ENCODE measurements at places on chromosomes 5 and 9. TPM values are rescaled to one million over a fixed set of nuclear protein-coding genes. Genes with fewer than 3 reads are reported as not detected.
A peak's percentile ranks its signal among the peaks of the same experiment; 100 is the strongest.

- DNase-seq, result no peak
These were observed 213.4 kb downstream of the ATPSCKMT start for GRCh38 chr5:10036136-10036815.

GRCh38 chr9:69391946-69392345 is 66.9 kb downstream of the ENTREP1 start:
- DNase-seq, result no peak

DNA sequence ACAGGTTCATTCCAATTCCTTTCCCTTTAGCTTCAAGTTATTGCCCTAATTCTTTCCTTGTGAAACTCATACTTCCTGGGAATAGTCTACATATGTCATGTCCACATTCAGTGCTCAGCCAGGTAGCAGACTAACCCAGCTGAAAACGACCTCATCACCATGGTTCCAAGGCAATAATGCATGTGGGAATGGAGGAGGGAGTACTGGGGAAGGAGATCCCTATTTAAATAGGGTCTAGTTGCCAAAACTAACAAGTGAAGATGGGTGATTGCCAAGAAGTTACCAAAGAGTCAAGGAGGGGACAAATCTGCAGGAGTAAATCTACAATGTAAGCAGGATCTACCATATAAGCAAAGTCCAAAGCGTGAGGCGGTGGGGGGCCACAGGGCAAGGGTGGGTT is 47.3 kb upstream of the MCTP1 start:
- no peak for DNase-seq

DNA sequence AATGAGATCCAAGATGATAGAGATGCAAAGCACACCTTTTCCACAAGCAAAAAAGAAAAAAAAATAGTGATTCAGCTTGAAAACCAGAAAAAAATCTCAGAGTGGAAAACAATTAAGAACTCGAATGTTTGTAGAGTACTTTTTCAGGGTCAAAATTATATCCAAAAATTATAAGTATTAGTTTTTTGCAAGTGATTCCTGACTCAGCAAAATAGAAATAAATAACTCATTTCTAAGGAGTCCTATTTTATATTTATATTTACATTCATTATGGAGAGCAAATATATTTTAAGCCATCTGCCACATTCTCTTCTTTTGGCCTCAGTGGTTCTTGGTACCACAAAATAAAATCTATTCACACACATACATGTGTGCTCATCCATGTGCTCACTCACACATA is 1011.8 kb upstream of the ARRDC3 start:
- no peak for DNase-seq

GRCh38 chr5:44911501-44911900 is 102.8 kb downstream of the MRPS30 start:
- DNase-seq, result no peak

- DNase-seq, result no peak
These were observed 55.0 kb downstream of the PAPPA start for GRCh38 chr9:116208417-116209232.

- DNase-seq, result no peak
These were observed 82.2 kb downstream of the NRG2 start for GRCh38 chr5:139960723-139961383.

GRCh38 chr5:131685516-131686171 is 50.6 kb upstream of the RAPGEF6 start:
- DNase-seq, result no peak

GRCh38 chr5:147055089-147055826 is 176.7 kb upstream of the PPP2R2B start:
- no peak for DNase-seq

DNA sequence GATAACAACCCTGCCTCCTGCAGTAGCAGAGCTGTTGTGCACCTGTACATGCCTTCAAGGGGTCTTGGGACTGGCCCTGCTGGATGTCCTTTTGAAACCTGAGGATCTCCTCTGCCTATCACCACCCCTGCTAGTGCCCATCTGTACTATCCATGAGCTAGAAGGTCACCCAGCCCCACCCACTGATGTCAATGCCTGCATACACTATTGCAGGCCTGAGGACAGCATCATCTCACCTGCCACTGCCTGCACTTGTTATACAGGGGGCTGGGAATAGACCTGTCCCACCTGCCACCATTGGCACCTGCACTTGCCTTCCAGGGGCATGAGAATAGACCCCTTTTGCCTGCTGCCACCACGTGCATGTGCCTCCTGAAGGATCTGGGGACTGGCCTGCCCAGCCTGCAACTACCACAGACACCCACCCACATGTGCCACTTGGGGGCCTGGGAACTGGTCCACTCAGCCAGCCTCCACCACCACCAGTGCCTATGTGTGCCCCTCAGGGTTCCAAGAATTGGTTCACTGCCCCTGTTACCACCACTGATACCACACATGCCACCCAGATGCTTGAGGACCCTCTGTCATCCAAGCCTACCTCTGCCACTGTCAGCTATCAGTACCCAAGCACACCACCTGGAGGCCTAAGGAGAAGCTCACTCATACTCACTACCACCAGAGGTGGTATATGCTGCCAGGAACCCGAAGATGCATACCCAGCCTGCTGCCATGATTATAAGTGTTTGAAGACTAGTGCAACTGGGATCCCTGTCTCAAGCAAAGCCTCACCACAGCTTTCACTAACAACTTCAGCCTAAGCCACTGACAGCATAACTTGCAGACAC is 159.7 kb downstream of the SGCD start:
- no peak for DNase-seq

- DNase-seq, result no peak
These were observed 32.1 kb downstream of the CENPK start for GRCh38 chr5:65530904-65531303.

DNA sequence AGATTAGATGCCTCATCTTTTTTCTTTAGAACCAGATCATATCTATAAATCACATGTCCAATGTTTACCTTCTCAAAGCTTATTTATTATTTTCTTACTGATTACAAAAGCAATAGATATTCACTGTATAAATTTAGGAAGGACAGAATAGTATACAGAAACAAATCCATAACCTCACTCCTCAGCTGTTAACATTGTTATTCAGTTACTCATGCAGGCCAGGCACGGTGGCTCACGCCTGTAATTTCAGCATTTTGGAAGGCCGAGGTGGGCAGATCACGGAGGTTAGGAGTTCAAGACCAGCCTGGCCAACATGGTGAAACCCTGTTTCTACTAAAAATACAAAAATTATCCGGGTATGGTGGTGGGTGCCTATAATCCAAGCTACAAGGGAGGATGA is 15.3 kb downstream of the STOM start:
- DNase-seq, result peak; percentile 36

- DNase-seq, result no peak
These were observed 104.0 kb upstream of the ACTBL2 start for GRCh38 chr5:57586649-57587048.

DNA sequence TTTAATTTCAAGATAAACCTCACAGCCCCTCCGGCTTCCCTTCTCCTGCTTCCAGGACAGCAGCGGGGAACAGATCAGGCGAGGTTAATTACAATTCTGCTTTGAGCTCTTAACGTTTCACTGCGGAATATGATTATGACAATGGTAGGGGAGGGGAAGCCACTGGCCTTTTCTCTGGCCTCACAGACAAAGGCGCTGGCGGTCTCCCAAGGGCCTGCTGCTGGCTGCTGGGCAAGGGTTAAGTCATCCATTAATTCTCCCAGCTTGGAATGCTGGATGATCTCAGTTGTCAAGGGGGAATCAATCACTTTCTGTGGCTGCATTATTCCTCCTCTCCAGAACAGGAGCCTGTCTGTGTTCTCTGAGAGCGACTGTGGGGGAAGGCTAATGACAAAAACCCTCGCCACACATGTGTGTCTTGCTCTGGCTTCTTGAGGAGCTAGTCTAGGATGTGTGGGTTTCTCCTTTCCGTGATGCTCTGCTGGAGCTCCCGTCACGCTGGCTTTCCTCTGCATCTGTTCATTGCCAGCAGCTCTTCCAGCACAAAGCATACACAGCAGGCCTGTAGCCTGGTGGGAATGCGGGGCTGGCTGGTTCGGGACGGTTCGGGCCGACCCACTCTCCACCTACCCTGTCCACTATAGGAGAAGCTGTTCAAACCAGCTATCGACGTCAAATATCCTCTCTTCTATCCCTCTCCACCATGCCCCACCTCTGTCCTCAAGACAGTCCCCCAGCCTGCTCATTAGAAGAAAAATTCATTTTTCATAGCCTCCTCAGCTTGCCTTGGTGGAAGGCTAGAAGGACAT is 82.8 kb downstream of the DCP2 start:
- DNase-seq, result peak; percentile 73

DNA sequence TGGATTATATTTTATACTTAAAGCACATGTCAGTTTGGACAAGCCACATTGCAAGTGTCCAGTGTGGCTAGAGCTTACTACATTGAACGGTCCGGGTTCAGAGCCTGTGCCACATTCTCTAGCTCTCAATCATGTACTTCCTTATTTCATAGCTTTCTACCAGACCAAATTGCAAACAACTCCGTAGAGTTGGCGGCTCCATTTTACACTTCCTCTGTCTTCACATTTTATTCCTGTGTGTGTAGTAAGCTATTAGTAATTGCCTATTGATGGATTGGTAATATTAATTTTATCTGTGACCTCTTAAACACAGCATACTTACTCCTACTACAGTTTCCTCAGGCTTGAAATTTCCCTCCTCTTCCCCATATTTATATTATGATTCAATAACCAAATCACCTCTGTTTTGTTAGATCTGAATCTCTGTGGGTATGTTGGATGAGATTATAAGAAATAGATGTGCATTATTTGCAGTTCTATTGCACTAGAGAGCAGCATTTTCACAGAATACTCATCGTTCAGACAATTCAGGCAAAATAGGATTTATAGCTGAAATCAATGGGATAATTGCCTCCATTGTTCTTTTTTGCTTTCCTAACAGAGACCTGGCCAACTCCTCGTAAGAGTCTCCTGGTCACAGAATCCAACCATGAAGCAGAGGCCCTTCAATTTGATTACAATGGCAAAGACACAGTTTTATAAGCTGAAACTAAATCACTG is 29.0 kb upstream of the C9orf72 start:
- no peak for DNase-seq

- no peak for DNase-seq
These were observed 58.0 kb downstream of the RCL1 start for GRCh38 chr9:4850603-4851310.

DNA sequence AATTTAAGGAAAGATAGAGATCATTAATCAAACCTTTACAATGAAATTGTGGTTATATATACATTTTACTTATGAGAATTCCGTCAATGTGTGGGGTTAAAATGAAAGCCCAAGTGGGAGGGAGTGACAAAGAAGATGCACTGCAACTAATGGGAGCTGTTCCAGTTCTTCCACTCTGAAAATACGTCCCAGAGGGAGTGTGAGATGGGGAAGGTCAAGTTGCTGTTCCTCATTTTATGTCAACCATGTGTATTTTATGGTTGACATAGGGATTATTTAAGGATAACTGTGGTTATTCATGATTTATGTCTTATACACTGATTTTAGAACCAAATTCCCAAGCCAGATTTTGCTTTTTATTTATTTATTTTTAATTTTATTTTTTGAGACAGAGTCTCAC is 14.2 kb upstream of the RGS3 start:
- no peak for DNase-seq

DNA sequence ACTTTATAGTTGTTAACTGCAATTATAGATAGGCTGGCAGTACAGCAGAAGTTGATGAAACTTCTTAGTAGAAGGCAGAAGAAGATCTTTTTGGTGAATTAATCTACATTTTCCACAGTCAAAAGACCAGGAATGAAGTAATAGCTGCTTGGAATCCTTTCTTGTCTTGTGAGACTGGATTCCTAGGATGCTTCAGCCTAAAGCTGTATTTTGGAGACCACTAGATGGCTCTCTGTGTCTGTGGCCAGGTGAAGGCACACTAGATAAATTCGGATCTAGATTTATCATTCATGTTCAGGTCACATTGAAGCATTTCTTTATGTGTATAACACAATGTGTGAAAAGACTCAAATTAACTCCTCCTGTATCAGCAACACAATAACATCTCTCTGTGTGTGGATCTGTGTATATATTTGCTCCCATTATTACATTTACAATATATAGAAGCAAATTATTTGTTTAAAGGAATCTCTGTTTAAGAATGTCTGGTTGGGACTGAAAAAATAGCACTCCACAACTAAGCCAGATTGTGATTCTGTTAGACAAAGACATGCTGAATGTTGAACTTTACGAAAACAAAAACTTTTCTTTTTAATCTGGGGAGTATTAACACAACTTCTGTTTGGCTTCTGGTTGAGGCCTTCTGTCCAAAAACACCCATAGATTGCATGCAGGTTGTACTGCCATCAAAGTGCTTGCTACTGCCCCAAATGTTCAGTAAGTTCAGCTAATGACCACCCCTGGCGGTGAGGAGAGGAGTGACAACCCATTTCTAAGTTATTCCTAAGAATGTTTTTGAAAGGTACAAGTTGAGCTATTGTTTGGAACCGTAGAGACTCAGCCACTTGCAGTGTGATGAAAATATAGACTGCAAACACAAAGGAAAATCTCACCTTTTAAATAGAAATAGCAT is 10.6 kb downstream of the GRIN3A start:
- DNase-seq, result no peak

DNA sequence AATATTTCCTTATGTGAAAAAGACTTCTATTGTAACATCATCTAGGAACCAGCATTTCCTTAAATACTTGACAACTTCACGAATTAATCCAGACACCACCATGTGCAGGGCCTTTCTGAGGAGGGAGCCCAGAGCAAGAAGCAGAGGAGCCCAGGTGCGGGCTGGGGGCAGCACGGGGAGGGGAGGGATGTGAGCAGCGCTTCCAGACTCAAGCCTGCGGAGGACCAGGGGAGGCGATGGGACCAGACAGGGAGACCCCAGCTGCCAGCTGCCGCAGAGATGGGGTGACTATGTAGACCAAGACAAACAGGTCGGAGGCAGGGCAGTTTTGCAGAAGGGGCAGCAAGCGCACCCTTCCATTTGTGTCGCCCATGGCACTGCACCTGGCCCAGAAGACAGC is 596.1 kb downstream of the IRX1 start:
- DNase-seq, result no peak

TXNDC8 gene
- not detected for total RNA-seq

CNTFR gene
- not detected for total RNA-seq

CTSL gene
- 496 TPM for total RNA-seq

MYMK gene
- total RNA-seq, result not detected

DIPK1B gene
- 93.8 TPM for total RNA-seq

F2RL2 gene
- total RNA-seq, result 0.25 TPM

CACNA1B gene
- under 0.01 TPM for total RNA-seq

CNTNAP3 gene
- 78.6 TPM for total RNA-seq

SH3GL2 gene
- not detected for total RNA-seq

SPINK7 gene
- not detected for total RNA-seq

CRAT gene
- 37.3 TPM for total RNA-seq

FCN2 gene
- total RNA-seq, result not detected

CAMK2A gene
- not detected for total RNA-seq

SLC4A9 gene
- not detected for total RNA-seq

CCDC192 gene
- total RNA-seq, result not detected

CTNND2 gene
- not detected for total RNA-seq

TTC16 gene
- total RNA-seq, result not detected
